ENCODE measurements at places on chromosomes 4 and X. TPM values are rescaled to one million over a fixed set of nuclear protein-coding genes. Genes with fewer than 3 reads are reported as not detected.

The FHDC1 gene
- under 0.01 TPM for total RNA-seq

The PABPC4L gene
- total RNA-seq, result 0.38 TPM

The NR3C2 gene
- 8.5 TPM for total RNA-seq

The AWAT2 gene
- under 0.01 TPM for total RNA-seq

The OCIAD2 gene
- total RNA-seq, result 13.2 TPM

The WDR17 gene
- 0.58 TPM for total RNA-seq

The NMU gene
- total RNA-seq, result not detected

The IKBKG gene
- 15.3 TPM for total RNA-seq

The TRAM1L1 gene
- 3.3 TPM for total RNA-seq

The RHOXF2B gene
- not detected for total RNA-seq

The PNMA5 gene
- not detected for total RNA-seq

The CACNA1F gene
- total RNA-seq, result not detected

The RPL36A gene
- total RNA-seq, result 320 TPM

The GNRHR gene
- not detected for total RNA-seq

The VEGFD gene
- total RNA-seq, result 0.28 TPM

The MAGEB17 gene
- total RNA-seq, result not detected

The CCDC110 gene
- total RNA-seq, result 2.3 TPM
